Activated T-cell treated with anti-CD3 and anti-CD28 coated beads for 4 hours (primary cell): ENCODE measurements at places on chromosomes 3 and 15.

- no peak for DNase-seq
Measured at GRCh38 chr3:12687948-12688347, 24.0 kb upstream of the RAF1 start.

DNA sequence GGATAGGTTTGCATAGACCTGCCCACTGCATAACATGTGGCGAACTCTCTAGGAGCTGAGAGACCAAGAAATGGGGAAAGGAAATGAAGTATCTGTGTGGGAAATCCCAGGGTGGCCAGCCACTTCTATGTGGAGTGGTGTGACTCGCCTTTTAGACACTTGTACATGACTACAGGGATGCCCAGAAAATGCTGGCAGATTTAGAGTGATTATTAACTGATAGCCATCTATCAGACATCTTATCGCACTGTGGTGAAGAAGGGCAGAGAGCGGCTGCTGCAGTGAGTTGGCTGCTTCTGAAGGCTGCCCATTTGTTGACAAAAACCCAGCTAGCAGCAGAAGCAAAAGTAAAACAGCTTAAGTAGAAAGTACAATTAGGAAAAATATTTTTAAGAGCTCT is 18.1 kb upstream of the STAC start:
- DNase-seq, result no peak

GRCh38 chr15:70324001-70324974 is 226.6 kb upstream of the TLE3 start:
- no peak for DNase-seq

- no peak for DNase-seq
Measured at GRCh38 chr3:130669740-130670139, 76.9 kb downstream of the PIK3R4 start.
